ENCODE measurements at places on chromosomes 5 and 9. TPM values are rescaled to one million over a fixed set of nuclear protein-coding genes. Genes with fewer than 3 reads are reported as not detected.

The CDH10 gene
- not detected for polyA plus RNA-seq

The PROP1 gene
- not detected for polyA plus RNA-seq

The AK6 gene
- 83.5 TPM for polyA plus RNA-seq

The SUSD1 gene
- polyA plus RNA-seq = 3.2 TPM

The TSSK1B gene
- polyA plus RNA-seq = not detected

The SH2D3C gene
- 17.9 TPM for polyA plus RNA-seq

Measured in CD4-positive, CD25-positive, alpha-beta regulatory T cell (primary cell).